Activated CD4-positive, alpha-beta T cell treated with anti-CD3 and anti-CD28 coated beads, Interleukin-2, amount 10 ng/mL, durations not matched to agents 24 days and 14 days (primary cell): ENCODE measurements at places on chromosomes 1 and 21. TPM values are rescaled to one million over a fixed set of nuclear protein-coding genes. Genes with fewer than 3 reads are reported as not detected.

DNA sequence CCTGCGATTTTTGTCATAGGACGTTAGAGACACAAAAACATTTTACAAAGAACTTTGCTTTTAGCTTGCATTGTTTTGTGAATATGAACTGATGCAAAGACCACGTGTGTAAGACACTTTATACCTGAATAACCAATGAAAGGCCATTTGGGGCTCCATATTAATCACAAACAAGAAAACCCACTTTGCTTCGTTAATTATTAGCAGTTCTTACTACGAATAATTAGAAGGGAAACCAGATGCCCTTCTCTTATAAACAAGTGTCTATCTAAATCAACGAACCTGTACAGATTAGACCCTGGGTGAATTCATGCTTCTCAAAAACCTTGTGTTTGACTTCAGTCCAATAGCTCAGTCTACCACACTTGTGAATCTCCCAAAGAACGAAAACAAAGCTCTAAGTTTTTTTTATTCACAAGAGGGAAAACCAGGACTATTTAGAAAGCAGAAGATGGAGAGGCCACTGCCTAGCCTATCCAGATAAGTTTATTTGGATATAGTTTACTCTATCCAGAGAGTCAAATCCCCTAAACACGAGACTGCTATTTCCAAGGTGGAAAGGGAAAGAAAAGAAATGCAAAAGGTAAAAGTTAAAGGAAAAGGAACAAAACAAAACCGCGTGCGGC lies 897 bp downstream of the CYYR1 start:
- H3K27me3 ChIP-seq = peaks cover 20% of the 10 kb centered on the region
- H3K4me3 ChIP-seq = no peak overlapping the region
- H3K4me1 ChIP-seq = no peaks in the 10 kb centered on the region
- DNase-seq = no peak
- no peaks in the 10 kb centered on the region for H3K36me3 ChIP-seq

GRCh38 chr21:18803624-18804023 lies 400.0 kb upstream of the TMPRSS15 start:
- no peaks in the 10 kb centered on the region for H3K4me1 ChIP-seq
- no peak overlapping the region for H3K27ac ChIP-seq
- H3K4me3 ChIP-seq = no peak overlapping the region
- DNase-seq = no peak
- H3K27me3 ChIP-seq = no peaks in the 10 kb centered on the region

DNA sequence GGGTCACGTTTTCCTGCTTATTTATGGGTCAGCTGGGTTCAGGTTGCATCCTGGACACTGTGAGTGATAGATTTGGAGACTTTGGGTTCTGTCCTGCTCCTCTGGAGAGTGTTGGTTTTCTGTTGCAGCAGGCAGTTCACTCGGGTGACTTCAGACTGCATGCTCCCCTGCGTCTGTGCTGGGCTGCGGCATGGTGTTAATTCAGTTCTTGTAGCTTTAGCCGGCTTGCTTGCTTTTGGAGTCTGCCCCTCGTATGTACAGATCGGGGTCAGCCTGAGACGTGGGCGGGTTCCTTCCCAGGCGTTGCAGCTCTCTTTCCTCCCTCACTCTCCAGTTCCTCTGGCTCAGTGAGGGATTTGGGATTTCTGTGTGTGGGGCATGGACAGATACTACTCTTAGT lies 38.0 kb downstream of the PCNT start:
- H3K36me3 ChIP-seq = peaks cover 46% of the 10 kb centered on the region
- DNase-seq = no peak
- H3K27me3 ChIP-seq = no peaks in the 10 kb centered on the region

DNA sequence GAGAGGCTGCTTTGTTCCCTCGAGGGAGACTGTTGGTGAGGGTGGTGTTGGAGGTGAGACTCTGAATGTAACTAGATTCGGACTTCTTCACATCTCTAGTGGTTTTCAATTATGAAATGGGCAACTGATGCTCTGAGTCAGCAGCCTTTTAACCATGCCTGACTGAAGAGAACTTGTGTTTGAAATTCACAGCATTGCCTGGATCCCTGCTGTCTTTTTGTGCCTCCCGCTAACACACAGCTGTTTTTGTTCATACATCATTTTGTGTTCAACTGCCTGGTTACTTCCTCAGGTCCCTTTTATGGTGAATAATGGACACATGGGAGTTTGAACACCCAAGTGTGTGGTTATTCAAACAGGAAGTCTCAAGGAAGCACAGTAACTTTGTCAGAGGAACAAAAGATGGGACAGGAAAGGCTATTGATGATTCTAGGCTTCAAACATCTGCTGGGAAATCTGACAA lies 16.8 kb downstream of the LAMC1 start:
- peaks cover 72% of the 10 kb centered on the region for H3K27me3 ChIP-seq
- no peaks in the 10 kb centered on the region for H3K4me1 ChIP-seq
- H3K4me3 ChIP-seq = no peak overlapping the region
- H3K36me3 ChIP-seq = no peaks in the 10 kb centered on the region
- H3K27ac ChIP-seq = no peak overlapping the region
- no peak for DNase-seq

DNA sequence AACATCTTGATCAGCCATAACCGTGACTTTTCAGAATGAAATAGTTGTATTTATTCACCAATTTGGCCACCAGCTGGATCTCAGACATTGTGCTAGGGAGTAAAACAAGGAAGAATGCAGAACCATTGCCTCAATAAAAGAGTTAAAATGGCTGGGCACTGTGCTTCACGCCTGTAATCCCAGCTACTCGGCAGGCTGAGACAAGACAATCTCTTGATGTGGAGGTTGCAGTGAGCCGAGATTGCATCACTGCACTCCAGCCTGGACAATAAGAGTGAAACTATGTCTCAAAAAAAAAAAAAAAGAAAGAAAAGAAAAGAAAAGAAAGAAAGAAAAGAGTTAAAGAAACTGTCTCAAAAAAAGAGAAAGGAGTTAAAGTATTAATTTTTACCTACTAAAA lies 199.5 kb downstream of the TPR start:
- DNase-seq = no peak
- H3K4me3 ChIP-seq = no peak overlapping the region
- no peak overlapping the region for H3K27ac ChIP-seq
- H3K4me1 ChIP-seq = no peaks in the 10 kb centered on the region

GRCh38 chr1:219771080-219771479 lies 157.3 kb downstream of the SLC30A10 start:
- H3K27me3 ChIP-seq = no peaks in the 10 kb centered on the region
- H3K4me3 ChIP-seq = no peak overlapping the region
- DNase-seq = no peak
- no peak overlapping the region for H3K27ac ChIP-seq
- H3K36me3 ChIP-seq = no peaks in the 10 kb centered on the region

DNA sequence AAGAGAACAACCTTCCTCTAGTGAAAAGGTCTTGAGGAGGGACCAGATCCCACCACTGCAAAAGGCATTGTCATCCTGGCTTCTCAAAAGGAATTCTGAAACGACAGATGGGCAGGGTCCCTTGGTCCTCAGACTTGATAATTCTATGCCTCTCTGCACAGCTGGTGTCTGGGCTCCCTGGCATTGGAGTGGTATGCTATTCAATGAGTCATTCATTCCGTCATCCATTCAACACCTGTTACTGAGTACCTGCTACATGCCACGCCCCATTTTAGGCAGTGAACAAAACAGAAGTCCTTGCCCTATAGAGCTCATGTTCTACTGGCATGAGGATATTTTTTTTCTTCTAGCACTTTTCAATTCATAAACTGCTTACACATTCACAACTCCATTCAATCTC lies 45.8 kb upstream of the HMGB4 start:
- no peaks in the 10 kb centered on the region for H3K4me1 ChIP-seq
- H3K4me3 ChIP-seq = no peak overlapping the region
- H3K27ac ChIP-seq = no peak overlapping the region
- no peaks in the 10 kb centered on the region for H3K36me3 ChIP-seq
- no peaks in the 10 kb centered on the region for H3K27me3 ChIP-seq
- DNase-seq = peak; percentile 36

GRCh38 chr1:193741228-193741627 lies 554.8 kb upstream of the B3GALT2 start:
- no peak overlapping the region for H3K27ac ChIP-seq
- no peak for DNase-seq
- H3K36me3 ChIP-seq = no peaks in the 10 kb centered on the region
- H3K27me3 ChIP-seq = peaks cover 2% of the 10 kb centered on the region
- no peak overlapping the region for H3K4me3 ChIP-seq
- peaks cover 8% of the 10 kb centered on the region for H3K4me1 ChIP-seq

DNA sequence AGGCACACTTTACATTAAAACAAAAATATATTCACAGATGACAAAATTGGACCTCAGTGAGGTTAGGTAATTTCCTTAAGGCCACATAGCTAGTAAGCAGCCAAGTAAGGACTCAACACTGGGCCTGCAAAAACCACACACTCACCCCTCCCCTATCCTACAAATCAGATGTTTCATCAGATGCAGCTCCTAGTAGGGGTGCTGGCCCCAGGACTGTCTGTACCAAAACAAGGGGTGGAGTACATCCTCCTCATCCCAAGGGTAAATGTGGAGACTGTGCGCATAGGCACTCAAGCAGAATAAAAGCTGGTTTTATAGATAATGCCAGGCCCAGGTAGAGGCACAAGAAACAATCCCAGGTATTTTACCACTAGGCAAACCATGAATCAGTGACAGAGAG lies 25.7 kb downstream of the URB1 start:
- H3K36me3 ChIP-seq = peaks cover 72% of the 10 kb centered on the region
- DNase-seq = no peak
- no peak overlapping the region for H3K4me3 ChIP-seq
- H3K27ac ChIP-seq = no peak overlapping the region
- no peaks in the 10 kb centered on the region for H3K27me3 ChIP-seq

DNA sequence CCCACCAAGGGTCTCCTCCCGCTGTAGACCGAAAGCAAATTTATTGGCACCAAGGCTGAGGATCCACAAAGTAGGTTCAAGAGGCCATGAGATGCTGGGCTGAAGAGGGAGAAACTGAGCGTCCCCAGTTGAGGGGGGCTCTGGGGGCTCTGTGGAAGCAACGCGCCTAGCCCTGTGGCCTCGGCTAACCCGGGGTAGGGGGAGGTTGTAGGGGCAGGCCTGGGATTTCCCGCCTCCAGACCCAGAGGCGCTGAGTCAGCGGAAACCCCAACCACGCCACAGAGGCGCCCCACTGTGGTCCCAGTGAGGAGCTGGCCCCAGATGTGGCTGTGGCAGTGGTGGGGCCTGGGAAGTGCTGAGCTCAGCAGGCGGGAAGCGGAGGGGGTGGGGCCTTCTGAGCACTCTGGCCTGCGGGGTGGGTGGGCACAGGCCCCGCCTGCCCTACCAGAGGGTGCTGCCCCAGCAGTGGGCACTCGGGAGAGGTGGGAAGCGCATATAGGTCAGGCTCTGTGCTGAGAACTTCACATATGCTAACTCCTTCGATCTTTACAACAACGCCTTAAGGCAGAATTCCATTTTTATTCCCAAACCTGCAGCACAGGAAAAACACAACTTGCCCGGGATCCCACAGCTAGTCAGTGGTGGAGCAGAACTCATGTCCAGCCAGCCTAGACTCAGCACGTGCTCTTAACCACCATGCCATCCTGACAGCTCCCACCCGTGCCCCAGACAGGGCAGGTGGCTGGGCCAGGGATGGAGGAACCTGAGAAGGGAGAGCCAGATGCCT lies 1.5 kb upstream of the COL16A1 start:
- peak overlapping the region; percentile 71 for H3K27ac ChIP-seq
- peak; percentile 91 for DNase-seq
- peaks cover 31% of the 10 kb centered on the region for H3K4me1 ChIP-seq
- H3K36me3 ChIP-seq = no peaks in the 10 kb centered on the region
- H3K4me3 ChIP-seq = peak overlapping the region; percentile 62
- H3K27me3 ChIP-seq = peaks cover 39% of the 10 kb centered on the region

- no peak overlapping the region for H3K27ac ChIP-seq
- no peak overlapping the region for H3K4me3 ChIP-seq
- H3K36me3 ChIP-seq = peaks cover 5% of the 10 kb centered on the region
- H3K4me1 ChIP-seq = peaks cover 22% of the 10 kb centered on the region
These were observed 98.9 kb upstream of the COL6A1 start for GRCh38 chr21:45882645-45883044.

DNA sequence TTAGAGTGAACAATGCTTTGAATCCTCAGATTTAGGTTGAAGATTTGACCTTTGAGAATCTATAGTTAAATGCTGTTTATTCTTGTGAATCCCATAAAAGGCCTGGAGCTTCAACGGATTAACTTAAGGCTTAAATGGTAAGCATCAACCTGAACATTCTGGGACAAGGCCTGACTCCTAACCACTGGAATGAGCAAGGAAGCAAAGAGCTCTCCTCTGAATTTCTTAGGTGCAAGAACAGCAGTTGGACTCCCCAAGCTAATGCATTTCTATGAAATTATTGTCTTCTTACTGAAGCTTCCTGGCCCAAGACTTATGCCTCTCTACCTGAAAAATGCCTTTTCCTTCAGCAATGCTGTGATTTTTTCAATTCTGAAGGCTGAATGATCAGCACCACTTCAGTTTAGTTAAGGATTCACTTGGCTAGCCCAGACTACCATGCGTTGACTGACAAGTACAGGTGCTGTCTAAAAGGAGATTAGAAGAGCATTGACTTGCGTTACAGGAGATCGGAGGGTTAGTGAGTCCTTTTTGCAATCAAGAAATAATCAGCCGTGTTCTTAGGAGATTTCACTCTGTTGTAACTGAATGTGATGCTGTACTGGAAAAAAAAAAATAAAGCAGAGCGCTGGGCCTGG lies 178.5 kb downstream of the ZC3H11B start:
- DNase-seq = no peak
- no peak overlapping the region for H3K27ac ChIP-seq
- H3K27me3 ChIP-seq = no peaks in the 10 kb centered on the region
- no peak overlapping the region for H3K4me3 ChIP-seq
- H3K36me3 ChIP-seq = no peaks in the 10 kb centered on the region

DNA sequence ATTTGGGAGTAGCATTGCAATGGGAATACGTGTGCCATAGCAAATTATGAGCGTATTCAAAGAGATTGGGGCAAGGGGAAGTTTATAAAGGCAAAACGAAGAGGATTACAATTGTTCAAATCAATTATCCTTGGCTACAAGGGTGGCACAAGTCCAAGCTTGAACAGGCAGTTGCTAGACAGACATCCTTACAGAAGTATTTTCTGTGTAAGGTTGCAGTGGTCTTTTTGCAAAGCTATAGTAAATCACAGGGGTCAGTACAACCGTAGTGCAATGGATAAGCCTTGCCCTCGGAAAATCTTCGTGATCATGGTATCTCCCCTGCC lies 37.4 kb upstream of the HAO2 start:
- no peak overlapping the region for H3K4me3 ChIP-seq
- H3K4me1 ChIP-seq = peaks cover 9% of the 10 kb centered on the region
- no peak for DNase-seq

GRCh38 chr1:179968994-179969919 lies 14.6 kb downstream of the CEP350 start:
- H3K27ac ChIP-seq = peak overlapping the region; percentile 32
- H3K36me3 ChIP-seq = peaks cover 35% of the 10 kb centered on the region
- no peaks in the 10 kb centered on the region for H3K27me3 ChIP-seq
- H3K4me1 ChIP-seq = peaks cover 27% of the 10 kb centered on the region

Gene TSPAN1
- total RNA-seq = not detected in 2 replicates

Gene CHI3L1
- not detected in 2 replicates for total RNA-seq

Gene ATP1A4
- total RNA-seq = not detected in 2 replicates

Gene PAPPA2
- total RNA-seq = 0.02 TPM in 1 of 2 replicates, not detected in the other

Gene ZNF684
- 4.7 and 4.9 TPM in 2 replicates for total RNA-seq

Gene PRRX1
- total RNA-seq = not detected in 2 replicates

Gene NBPF10
- 3.2 TPM in 2 replicates for total RNA-seq

Gene KCNJ15
- total RNA-seq = 2.0 and 2.3 TPM in 2 replicates
